ENCODE measurements at places on chromosomes 13 and 19.

- no peak for DNase-seq
Measured at GRCh38 chr19:18651733-18652132, 14.9 kb downstream of the KLHL26 start.

- no peak for DNase-seq
Measured at GRCh38 chr19:54432144-54432738, 16.8 kb upstream of the LENG8 start.

DNA sequence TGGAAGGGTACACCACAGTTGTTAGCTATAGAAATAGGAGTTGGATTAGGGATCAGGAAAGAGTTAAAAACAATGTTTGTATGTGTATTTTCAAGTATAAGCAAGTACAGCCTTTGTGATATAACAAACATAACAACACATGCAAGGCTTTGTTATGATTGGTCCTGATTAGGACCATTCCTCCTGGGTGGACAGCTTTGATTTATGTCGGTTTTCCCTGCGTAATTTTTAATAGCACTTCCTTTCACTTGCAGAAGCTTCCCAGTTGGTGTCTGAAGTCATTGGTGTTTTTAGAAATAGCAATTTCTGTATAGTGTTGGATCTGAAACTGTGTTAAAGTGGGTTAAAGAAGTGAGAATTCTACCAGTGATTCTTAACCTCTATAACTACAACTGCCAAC is 10.0 kb downstream of the FNDC3A start:
- DNase-seq: no peak

GRCh38 chr13:80338781-80339562 is 2.0 kb downstream of the SPRY2 start:
- DNase-seq: peak; percentile 4

DNA sequence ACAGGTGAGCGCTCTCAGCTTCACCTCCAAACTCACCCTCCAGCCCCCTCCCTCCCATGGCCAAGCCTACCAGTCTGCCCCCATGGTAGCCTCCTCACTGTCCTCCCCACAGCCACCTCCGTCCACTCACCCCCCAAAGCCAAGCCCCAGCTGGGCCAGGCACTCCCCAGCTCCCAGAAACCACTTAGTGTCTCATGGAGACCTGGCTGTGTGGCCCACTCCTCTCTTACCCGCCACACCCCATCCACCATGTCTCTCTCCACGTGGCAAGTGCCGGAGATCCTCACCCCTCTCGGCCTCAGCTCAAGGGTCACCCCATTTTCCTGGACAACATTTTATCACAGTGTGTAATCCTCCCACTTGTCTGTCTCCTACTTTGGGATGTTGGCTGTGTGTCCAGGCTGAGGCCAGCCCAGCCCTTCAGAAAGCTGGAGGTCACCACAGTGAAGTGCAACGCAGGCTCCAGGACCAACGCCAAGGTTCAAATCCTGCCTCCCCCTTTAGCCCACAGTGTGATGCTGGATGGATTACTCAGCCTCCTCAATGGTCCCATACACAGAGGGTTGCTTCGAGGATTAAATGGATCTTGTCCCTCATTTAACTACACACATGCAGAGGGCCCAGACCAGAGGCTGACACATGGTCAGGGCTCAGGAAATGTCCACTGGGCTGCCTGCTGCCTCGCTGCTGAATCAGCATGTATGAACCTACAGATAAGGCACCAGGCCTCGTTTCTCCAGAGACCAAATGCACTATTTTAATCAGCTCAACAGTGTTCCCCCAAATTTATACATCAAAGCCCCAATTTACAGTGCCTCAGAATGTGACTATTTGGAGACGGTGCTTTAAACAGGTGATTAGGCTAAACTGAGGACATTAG is 71.3 kb downstream of the CEBPG start:
- DNase-seq: no peak

- no peak for DNase-seq
Measured at GRCh38 chr19:6086068-6086788, 24.1 kb downstream of the RFX2 start.

DNA sequence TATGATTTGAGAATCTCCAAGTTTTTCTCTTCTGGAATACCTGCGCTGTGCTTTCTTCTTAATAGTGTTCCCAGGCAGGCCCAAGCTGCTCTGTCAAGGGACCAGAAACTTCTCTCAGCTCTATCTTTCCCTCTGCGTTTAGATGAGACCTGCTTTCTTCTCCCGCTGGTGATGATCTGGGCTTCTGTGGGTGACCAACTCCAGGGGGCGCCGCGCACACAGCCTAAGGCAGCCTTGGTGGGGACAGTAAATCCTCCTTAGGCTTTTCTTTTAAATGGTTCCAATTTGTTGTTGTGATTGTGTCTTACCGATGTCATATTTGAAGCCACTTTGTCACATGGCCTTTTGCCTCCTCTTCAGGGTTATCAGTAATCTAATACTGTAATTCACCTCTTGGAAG is 439.4 kb upstream of the KLF12 start:
- DNase-seq: peak; percentile 16

Measured in activated CD4-positive, alpha-beta T cell treated with anti-CD3 and anti-CD28 coated beads, Interleukin-2, amount 50 U/mL, for 48 hours (primary cell).